ENCODE measurements at places on chromosomes 12 and 14.
A peak's percentile ranks its signal among the peaks of the same experiment; 100 is the strongest.

DNA sequence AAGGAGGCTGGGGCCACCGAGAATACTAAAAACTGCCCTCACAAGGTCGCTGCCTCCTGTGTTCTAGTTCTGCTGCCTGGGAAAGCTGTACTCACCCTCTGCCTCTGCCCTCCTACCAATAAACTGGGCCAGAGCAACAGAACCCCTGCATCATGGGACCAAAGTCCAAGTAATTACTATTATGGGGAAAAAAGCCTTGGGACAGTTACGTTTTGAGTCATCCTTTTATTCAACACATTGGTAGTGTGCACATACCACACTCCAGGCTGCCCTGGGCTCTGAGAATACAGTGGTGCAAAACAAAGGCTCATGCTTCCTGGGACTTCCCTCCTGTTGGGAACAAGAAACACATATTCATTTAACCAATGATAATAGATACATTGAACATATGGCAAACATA lies 49.0 kb downstream of the CACNA1C start:
- DNase-seq: no peak

- DNase-seq: no peak
Observed at GRCh38 chr14:99423434-99423833, 57.2 kb downstream of the SETD3 start.

GRCh38 chr14:31835049-31835448 lies 242.1 kb upstream of the ARHGAP5 start:
- DNase-seq: no peak

DNA sequence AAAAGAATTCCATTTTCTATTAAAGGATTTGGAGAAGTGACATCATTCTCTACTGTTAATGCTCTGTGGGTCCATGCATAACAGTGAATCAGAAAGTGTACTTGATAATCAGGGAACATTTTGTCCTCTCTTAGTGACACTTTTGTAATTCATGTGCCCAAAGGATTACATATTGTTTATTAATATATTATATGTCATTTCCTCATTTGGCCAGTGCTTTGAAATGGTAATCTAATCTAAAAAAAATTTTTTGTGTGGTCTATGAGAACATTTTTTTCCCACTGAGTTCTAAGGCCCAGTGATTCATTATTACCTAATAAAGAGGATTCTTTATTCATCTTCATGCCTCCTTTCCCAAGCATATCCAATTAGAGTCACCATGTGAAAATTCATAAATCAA lies 79.7 kb upstream of the MYF6 start:
- no peak for DNase-seq

GRCh38 chr12:45707241-45707857 lies 22.2 kb upstream of the ARID2 start:
- DNase-seq: no peak

DNA sequence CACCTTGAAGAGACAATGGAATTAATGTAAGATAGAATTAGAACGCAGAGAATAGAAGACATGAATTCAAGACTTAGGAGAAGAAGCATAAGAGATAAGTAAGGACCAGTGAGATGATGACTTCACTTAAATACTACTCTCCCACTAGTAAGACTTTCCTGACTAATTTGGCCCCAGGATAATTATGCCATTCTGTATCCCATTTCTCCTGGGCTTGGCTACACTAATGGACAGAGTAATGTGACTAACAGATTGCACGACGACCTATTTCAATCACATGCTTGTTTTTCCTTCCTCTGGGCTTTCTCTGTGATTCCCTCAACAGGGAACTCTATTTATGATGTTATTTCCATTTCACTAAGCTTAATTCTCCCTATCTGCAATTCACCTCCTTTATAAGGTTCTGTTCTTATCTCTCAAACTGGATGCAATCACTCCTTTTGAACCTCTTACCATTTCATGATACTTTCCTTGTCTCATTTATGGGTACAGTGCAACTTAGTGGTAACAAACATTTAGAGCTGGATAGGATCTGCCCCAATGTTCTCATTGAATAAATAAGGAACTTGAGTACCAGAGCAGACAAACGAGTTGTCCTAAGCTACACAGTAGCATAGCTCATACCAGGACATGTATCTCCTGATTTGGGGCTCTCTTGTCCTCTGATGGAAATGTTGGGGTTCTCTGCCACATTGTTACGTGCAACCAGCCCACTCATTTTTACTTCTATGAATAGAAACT lies 102.7 kb downstream of the BTG1 start:
- DNase-seq: no peak

DNA sequence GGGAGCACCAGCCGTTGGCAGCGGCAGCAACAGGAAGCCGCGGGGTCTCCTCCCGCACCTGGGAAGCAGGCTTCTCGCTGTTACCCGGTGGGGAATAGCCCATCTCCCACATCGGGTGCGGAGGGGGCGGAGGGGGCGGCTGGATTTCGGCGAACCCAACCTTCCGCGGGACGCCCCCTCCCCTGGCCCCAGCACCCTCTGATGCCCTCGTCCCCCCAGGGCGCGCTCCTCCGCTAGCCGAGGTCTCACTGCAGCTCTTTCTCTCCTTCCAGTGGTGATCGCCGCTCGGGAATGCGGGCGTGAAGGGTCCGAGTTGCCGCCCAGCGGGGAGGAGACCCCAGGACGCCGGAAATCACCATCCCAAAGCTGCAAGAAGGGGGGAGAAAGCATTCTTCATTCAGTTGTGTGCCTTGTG lies 303 bp downstream of the SAMD4A start:
- no peak for DNase-seq

- no peak for DNase-seq
Observed at GRCh38 chr14:29461101-29461500, 466.5 kb downstream of the PRKD1 start.

DNA sequence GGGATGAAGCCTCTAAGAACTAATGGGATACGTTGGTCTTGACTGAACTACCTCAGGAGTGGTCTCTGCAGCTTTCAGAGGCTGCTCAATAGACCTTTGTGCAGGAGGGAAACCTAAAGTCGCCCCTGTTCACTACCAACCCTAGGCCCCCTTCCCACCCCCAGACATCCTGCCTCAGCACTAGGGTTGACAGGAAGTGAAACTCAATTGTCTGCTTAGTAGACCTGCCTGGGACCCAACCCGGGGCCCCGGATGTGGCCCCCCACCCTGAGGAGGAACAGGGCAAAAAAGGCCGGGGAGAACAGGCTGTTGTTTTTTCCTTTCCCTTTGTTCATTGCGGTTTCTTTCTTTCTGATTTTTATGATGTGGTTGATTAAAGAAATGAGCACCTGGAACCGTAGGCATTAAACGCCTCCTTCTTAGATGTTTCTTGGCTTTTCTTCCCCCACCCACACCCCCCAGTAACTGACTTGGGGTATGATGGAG lies 1.6 kb upstream of the DGKA start:
- DNase-seq: peak; percentile 58

DNA sequence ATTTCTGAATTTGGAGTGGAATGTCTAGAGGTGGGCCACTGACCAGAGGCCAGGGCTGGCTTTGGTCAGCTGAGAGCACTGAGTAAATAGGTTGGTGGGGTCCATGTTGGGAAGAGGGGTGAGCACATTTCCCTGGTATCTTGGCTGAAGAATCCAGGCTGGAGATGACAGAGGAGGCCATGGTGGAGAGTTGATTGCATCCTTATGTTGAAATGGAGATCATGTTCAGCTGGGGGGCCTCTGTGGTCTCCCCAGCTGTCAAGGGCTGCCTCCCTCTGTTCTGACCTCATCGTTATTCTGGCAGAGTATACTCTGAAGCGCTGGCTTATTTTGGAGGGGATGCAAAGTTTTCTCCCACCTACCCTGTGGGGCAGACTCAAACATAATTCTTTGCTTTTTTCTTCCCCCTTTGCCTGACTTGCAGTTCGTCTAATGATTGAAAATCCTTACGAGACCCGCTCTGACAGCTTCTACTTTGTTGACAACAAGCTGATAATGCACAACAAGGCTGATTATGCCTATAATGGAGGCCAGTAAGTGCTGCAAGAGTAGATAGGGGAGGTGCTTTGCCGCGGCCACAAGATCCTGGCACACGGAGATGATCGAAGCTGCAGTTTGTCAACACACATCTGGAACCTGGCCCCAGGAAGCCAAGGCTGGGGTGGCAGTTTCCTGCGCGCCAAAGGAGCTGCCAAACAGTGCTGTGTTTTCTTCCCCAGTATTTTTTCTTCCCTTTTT lies 6.0 kb upstream of the ACADS start:
- no peak for DNase-seq

DNA sequence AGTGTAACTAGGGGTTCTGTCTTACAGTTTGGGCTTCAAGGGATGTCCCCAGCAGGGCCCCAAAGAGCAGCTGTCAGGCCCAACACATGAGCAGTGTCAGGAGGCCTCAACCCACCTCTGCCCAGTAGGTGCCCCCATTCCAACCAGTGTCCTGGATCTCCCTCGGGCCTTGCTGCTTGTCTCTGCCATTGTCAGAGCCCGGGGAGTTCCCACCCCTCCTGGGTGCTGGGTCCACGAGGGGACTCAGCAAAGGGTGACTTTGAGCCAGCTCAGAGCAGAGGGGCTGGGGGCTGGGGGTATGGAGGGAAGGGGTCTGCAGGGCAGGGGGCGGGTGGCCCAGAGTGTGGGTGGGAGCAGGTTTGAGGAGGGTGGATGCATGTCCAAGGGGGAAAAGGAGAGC lies 18.0 kb upstream of the BEGAIN start:
- DNase-seq: no peak

DNA sequence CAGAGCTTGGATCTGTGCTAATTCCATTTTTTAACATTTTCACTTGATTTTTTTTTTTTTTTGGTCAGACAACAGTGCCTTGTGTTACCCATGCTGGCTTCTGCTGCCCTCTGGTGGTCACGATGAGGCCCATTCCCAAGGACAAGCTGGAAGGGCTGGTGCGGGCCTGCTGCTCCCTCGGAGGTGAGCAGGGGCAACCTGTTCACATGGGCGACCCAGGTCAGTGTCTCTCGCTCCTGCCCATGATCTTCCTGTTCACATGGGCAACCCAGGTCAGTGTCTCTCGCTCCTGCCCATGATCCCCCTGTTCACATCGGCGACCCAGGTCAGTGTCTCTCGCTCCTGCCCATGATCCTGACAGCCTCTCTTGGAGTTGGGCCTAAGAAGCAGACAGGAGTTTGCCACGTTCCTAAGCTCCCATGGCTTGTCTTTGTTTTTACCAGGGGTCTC lies 59.4 kb downstream of the DGLUCY start:
- peak; percentile 57 for DNase-seq

- no peak for DNase-seq
Observed at GRCh38 chr14:98761993-98762392, 510.0 kb downstream of the BCL11B start.

DNA sequence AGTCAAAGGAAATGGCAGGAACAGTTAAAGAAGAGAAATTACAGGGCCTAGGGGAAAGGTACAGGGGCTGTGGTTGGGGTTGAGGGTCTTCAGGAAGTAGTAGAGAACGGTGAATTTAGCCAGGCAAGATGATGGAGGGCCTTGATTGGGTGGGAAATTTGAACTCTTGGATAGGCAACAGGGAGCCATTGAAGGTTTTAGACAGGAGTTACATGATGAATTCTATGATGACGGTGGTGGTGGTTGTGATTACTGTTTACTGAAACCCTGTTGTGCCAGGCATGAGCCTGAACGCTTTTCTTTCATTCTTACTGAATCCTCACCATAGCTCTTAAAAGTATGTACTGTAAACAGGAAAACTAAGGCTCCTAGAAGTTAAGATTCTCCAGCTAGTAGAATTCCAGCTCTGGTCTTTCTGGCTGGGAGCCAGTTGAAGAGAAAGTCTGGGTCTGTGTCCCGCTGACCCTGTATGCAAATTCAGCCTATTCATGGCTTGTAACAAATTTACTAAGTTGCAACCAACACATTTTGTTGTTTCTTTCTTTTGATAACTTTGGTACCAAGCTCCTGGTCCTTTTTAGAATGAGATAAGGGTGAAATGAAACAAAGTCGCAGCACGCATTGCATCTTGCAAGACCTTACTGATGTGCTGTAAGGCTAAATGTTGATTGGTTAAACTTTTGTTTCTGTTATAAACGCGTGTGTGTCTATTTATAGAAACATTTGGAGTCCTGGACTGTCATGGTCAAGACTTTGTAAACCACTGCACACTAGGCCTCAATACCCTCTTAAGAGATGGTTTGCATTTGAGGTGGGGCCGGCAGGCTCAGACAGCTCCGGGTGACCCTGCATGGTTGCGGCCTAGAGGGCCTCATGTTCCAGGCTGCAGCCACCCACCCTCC lies 6.0 kb downstream of the ORAI1 start:
- DNase-seq: no peak

GRCh38 chr12:77888611-77889010 lies 57.9 kb downstream of the NAV3 start:
- DNase-seq: no peak

DNA sequence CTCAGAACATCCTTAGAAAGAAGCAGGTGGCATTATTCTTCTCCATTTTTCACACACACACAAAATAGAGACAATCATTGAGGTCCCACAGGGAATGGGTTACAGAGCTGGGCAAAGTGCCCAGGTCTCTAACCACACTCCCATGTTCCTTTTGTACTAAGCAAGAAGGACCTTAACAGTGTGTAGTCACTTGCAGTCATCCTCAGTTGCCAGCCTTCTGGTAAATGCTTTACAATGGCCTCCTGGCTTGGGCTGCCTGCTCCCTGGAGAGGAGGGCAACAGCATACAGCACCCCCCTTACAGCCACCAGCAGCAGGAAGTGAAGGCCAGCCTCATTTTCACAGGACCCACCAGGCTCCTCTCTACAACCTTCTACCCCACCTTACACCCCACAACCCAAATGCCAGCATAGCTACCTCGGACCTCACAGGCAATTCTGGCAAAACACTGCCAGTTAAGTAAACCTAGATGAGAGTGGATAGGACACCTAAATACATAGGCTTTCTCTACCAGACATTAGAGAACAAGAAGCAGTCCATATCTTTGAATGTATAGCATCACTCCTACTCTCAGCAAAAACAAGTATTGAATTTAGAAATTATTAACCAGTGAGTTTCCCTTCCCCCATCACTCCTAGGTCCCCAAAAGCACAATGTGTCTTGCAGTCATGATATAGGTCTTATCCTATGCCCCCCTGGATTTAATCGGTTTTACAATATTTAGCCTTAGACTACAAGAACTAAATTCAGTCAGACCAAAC lies 88.1 kb downstream of the PPP2R5E start:
- DNase-seq: no peak

DNA sequence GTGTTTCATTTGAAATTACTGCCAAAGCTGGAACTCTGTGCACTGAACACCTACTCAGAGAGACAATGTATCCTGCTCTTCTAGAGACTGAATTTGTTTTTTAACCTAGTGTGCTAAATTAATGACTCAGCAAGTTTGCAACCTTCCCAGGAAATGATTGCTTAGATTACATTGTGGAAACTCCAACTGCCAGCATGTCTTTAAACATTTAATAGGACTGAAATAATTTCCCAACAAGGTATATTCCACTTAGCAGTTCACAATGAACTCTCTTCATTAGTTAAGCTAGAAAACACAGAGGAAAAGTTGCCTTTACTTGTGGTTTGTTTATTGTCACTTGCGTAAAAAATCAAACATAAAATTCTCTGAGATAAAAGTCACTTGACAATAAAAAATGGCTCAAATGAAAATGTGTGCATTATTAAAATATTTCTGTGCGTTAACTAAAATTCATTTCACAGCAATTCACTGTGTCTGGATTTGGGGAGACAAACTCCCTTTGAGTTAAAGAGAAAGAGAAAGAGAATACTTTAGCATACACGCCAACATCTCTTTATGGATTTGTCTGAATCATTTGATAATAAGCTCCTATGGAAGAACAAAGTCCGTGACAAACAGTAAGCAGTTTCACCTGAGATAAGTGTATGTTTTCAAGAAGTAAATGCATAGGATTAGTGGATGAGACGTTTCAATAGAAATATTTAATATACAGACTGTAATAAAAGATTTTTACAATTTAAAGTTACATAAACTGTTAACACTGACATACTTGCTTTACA lies 284.0 kb downstream of the PRKD1 start:
- no peak for DNase-seq
